ENCODE measurements at places on chromosomes 5 and 9.

GRCh38 chr5:180313677-180314505 lies 22.0 kb upstream of the MAPK9 start:
- no peak for DNase-seq

GRCh38 chr9:129027685-129028191 lies 393 bp downstream of the SH3GLB2 start:
- DNase-seq, result peak; percentile 84

GRCh38 chr5:156456857-156457256 lies 129.9 kb downstream of the SGCD start:
- DNase-seq, result no peak

DNA sequence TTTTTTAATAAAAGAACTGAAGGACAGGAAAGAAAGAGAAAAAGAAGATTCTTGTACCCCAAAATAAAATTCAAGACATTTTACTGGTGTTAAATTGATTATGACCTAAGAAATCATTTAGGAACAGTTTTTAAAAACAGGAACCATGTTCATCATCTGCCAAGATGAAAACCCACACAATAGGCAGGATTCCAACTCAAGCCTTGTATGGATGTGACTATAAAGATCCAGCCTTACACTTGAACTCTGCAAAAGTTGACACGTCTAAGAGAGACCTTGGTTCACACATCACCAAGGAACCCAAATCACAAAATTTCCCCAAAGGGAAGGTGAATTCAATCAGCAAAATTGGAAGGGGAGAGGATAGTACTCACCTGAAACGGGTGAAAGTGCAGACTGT lies 82.6 kb downstream of the SMIM23 start:
- no peak for DNase-seq

- no peak for DNase-seq
Measured at GRCh38 chr5:61142391-61142790, 19.9 kb downstream of the SMIM15 start.

GRCh38 chr5:127934791-127935256 lies 148.7 kb upstream of the SLC12A2 start:
- peak; percentile 42 for DNase-seq

DNA sequence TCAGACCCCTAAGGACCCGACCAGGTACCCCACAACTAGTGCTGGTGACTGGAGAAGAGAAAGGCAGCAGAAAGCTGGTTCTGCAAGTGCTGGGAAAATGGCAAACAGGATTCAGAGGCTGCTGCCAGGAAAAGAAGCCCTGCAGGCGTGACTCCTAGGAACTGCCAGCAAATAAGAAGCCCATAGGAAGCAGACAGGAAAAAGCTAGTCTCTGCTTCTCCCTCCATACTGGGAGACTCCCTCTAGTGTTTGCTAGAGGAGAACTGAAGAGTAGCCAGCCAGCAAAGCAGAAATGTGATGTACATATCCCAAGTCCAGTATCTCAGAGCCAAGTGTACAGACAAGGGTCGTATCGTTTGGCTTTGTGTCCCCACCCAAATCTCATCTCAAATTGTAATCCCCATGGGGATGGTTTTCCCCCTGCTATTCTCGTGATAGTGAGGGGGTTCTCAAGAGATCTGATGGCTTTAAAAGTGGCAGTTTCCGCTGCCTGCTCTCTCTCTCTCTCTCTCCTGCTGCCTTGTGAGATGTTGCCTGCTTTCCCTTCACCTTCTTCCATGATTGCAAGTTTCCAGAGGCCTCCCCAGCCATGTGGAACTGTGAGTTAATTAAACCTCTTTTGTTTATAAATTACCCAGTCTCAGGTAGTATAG lies 38.1 kb upstream of the TUSC1 start:
- DNase-seq, result peak; percentile 22

DNA sequence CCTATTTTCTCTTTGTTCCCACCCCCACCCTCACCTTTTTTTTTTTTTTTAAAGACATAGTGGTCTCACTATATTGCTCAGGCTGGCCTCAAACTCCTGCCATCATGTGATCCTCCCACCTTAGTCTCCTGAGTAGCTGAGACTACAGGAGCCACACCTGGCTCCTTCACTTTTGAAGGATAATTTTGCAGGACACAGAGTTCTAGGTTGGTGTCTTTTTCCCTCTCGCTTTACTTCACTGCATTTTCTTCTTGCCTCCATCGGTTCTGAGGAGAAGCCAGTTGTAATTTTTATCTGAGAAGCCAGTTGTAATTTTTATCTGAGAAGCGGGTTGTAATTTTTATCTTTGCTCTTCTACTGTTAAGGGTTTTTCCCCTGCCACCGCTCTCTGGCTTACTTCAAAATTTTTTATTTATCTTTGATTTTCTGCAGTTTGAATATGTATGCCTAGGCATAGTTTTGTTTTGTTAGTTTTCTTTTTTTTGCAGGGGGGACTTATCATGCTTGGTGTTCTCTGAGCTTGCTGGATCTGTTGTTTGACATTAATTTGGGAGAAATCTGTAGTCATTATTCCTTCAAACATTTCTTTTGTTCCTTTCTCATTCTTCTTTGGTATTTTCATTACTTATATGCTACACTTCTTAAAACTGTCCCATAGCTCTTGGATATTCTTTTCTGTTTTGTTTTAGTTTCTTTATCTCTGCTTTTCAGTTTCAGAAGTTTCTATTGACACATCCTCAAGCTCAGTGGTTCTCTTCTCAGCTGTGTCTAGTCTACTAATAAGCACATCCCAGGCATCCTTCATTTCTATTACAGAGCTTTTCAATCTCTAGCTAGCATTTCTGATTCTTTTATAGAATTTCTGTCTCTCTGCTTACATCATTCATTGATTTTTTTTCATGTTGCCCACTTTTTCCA lies 148.2 kb upstream of the CHD1 start:
- DNase-seq, result no peak

DNA sequence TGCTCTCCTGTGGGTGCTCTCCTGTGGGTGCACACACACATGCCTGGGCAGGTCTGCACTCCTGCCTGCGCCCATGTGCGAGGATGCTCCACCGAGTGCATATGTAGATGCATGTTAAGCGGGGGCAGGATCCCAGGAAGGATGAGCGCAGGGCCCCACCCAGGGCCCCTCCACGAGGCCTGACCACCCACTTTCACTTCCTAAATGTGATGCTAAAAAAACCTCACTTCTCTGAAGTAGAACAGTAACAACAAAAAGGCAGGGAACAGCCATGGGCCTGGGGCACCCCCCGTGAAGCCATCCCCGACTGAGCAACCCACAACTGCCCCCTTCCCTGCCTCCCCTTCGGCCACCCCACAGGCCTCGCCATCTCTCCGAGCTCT lies 48.2 kb upstream of the SARDH start:
- no peak for DNase-seq

- no peak for DNase-seq
Measured at GRCh38 chr9:20087481-20087880, 298.6 kb upstream of the SLC24A2 start.

DNA sequence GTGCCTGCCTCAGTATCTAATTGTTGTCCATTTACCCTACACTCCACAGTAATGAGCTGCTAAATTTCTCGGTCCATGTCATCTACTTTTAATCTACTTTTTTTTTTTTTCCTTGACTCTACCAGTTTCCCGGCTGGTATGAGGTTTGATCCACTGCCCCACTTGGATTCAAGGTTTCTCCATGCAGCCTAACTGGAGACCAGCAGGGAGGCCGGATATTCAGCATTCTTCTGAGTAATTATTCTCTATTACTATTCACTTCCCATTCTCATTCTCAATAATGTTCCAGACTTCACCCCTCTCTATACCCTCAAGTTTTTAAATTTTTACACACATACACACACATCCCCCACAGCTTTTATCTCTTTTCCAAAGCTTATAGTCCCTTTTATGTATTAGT lies 51.0 kb upstream of the SUSD1 start:
- DNase-seq, result no peak

DNA sequence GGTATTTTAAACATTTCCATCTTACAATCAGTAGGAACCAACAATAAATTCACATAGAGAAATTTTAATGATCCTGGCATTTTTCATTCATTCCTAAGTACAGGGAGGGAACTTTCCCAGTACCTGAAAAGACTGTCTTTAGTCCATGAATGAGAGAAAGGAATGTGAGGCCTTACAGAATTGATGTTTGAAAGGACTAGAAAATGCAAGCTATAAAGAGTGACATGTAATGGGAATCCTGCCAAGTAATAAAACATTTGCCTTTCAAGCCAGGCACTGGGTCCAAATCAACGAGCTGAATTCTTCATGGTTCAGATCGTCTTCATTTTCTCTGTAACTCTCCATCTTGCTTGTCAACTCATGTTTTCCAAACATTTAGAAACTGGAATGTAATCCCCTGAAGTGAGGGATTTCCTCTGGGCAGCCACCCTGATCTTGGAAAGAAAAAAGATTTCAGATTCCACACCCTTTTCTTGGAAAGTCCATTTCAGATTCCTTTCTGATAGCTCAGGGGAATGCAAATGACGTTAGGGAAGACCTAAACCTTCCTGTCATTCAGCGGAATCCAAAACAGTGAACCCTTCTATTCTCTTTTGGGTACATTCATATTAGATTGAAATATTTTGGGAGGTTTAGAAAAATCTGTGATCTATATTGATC lies 315.8 kb downstream of the SH3GL2 start:
- no peak for DNase-seq

DNA sequence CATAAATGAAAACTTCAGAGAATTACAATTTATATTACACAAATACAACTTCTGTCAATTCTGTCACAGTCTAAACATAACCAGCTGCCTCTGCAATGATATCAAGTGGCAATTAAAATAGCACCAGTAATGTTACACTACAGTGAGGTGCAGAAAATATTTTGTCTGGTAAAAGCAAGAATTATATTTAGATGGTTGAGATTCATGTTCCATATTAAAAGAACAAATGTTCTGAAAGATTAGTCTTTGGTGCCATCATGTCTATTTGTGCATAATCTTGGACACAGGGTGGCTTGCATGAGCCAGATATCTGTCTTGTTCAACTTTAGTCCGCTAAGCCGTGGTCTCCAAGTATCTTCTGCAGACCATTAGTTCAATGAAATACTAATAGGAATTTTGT lies 29.0 kb upstream of the PRR16 start:
- DNase-seq, result no peak

DNA sequence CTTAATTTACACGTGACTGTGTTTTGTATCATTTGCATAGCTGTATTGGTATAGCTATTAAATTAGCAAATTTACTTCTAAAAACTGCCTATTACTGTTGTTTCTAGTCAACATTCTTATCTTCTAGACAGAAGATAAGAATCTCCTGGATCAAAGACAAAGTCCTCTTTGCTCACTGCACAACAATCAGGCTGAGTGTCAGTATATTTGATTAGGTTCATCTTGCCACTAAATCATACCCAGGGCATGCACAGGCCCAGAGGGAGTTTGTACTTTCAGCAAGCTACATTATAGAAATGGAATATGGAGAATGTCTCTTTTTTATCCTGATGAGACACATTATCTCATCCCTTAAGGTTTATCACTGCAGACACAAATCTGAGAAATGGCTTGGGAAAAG lies 579.1 kb downstream of the SLCO4C1 start:
- no peak for DNase-seq

GRCh38 chr5:9324348-9325077 lies 221.4 kb downstream of the SEMA5A start:
- DNase-seq, result no peak

GRCh38 chr9:137479892-137480685 lies 21.0 kb upstream of the NSMF start:
- DNase-seq, result no peak

DNA sequence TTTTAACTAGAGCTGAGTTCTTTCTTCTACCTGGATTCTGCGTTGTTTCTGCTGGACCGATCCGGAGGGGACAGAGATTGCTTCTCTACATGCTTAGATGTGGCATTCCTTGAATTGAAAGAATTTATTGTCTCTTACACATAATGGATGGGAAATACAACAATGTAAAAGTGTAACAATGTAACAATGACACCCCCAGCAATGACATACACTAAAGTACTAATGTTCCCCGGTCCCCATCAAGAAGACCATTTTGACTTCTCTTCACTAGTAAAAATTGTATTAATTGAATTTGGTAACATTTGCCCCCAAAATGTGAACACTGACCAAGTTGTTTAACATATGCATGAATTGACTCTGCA lies 760.2 kb downstream of the TAF11L14 start:
- DNase-seq, result no peak

- no peak for DNase-seq
Measured at GRCh38 chr5:145925803-145926202, 10.6 kb upstream of the SH3RF2 start.
